ENCODE measurements at places on chromosomes 2 and 18.
A peak's percentile ranks its signal among the peaks of the same experiment; 100 is the strongest.

DNA sequence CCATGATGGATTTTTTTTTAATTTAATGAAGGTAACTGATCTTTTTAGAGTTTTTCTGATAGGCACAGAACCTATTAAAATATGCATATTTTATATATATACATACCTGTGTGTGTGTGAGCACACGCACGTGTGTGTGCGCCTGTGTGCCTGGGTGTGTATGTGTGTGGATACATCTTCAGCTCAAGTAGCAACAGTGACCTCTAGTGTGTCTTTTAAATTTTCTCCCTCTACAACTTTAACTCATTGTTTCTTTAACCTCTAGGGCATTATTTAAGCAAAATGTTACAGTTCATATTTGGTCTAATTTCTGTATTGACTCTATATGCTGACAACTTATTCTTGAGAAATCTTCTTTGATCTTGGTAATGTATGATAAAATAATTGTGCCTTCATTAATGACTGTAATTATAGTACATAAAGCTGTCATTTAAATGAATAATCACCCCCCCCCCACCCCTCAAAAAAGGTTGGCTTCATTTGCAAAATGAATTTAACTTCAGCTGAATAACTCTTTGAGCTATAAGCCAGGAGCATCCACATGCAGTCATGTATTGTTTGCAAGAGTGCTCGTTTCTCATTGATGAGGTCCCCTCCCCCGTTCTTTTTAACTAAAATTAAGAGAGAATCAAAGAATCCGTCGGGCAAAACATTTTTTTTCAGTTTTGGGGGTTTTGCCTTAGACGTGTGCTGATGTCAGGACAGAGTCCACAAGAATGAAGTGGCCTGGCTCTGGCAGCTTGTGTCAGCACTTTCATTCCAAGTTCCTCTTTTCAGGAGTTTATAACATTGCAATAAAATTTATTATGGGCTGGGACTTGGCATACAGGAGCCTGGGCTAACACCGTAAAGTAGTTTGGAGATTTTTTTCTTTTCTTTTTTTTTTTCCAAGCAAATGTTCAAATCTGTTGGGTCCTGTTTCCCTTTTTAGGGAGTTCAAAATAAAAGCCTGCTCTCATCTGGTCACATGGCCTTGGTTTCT lies 80.0 kb downstream of the ETAA1 start:
- no peak for DNase-seq

- DNase-seq = no peak
Observed at GRCh38 chr18:45324101-45324494, 291.2 kb upstream of the SLC14A2 start.

DNA sequence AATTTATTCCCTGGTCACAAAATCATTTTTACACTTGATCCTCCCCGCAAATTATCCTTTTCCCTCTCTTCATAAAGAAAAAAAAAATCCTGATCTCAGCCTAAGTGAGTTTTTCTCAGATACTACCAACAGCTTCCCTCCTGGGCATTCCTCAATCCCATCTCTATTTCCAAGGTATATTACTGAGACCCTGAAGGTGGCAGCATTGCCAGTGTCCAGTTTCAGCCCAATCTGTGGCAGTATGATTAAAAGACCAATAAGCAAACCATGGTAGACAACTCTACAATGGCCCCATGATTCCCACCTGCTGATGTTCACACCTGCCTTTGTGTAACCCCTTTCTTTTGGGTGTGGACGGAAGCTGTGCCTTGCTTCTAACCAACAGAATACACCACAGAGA lies 45.1 kb downstream of the CCDC93 start:
- DNase-seq = no peak

DNA sequence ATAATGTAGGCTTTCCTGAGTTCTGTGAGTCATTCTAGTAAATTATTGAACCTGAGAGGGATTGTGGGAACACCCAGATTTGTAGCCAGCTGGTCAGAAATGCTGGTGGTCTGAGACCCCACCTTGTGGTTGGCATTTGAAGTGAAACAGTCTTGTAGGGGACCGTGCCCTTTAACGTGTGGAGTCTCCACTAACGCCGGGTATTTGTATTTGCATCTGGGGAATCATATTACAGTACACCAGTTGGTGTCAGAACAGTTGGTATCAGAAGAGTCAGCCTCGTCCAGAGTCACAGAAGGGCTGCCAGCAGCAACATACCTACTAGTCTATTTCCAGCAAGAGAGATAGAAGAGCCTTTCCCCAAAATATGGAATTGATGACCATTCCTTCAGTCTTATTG lies 38.3 kb upstream of the PTPN4 start:
- DNase-seq = no peak

- no peak for DNase-seq
Observed at GRCh38 chr2:232873909-232874641, 4.0 kb downstream of the SNORC start.

- no peak for DNase-seq
Observed at GRCh38 chr2:186059096-186059495, 320.5 kb downstream of the FSIP2 start.

DNA sequence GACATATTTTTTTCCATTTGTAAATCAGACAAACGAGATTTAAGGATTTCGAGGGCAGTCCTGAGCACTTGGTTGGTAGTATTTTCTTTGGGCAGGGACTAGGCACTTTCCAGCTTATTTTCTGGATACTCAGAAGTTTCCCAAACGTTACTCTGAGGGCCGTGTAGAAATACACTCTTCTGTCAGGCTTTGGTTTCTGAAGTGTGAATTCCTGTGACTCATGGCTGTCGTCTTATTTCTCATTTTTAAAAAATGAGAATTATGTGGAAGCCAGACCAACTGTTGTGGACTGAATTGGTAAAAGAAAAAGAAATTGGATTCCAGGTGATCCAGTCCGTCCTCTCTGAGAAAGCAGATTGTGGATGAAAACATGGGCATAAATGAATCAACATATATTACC lies 658.6 kb upstream of the FANCL start:
- no peak for DNase-seq

GRCh38 chr2:174868878-174869277 lies 104.6 kb upstream of the CHRNA1 start:
- DNase-seq = no peak

GRCh38 chr2:7377916-7378569 lies 460.8 kb downstream of the RNF144A start:
- no peak for DNase-seq

DNA sequence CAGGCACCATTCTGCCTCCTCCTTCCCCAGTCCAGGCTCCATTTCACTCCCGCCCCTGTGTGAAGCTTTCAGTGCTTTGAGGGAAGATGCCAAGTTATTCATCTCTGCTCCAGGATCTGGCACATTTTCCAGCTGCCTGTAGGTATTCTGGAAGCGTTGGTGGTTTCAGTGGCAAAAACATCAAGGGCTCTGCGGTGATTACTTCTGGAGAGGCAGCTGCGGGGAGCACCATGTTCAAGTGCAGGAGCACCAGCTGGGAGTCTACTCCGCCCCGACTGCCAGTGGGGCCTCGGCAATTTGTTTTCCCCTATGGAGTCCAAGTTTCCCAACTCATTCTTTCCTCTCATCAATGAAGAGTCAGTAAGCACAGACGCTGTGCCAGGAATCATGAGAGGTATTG lies 211.7 kb downstream of the CLIP4 start:
- DNase-seq = no peak

DNA sequence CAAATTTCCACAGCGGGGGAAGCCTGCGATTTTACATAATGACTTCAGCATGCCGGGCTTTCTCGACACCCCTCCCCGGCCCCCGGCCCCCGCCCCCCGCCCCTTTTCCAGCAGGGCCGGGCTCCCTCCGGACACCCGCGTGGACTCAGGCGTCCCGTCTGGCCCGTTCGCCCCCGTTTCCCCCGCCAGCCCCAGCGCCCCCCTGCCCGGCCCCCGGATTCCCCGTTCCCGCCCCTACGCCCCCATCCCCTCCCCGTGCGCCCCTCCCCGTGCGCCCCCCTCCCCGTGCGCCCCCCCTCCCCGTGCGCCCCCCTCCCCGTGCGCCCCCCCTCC lies 456 bp upstream of the NFATC1 start:
- no peak for DNase-seq

GRCh38 chr18:33741760-33742159 lies 163.7 kb downstream of the ASXL3 start:
- no peak for DNase-seq

GRCh38 chr18:47721876-47722275 lies 208.6 kb downstream of the SMAD2 start:
- no peak for DNase-seq

- no peak for DNase-seq
Observed at GRCh38 chr2:132860220-132860619, 190.2 kb upstream of the LYPD1 start.

DNA sequence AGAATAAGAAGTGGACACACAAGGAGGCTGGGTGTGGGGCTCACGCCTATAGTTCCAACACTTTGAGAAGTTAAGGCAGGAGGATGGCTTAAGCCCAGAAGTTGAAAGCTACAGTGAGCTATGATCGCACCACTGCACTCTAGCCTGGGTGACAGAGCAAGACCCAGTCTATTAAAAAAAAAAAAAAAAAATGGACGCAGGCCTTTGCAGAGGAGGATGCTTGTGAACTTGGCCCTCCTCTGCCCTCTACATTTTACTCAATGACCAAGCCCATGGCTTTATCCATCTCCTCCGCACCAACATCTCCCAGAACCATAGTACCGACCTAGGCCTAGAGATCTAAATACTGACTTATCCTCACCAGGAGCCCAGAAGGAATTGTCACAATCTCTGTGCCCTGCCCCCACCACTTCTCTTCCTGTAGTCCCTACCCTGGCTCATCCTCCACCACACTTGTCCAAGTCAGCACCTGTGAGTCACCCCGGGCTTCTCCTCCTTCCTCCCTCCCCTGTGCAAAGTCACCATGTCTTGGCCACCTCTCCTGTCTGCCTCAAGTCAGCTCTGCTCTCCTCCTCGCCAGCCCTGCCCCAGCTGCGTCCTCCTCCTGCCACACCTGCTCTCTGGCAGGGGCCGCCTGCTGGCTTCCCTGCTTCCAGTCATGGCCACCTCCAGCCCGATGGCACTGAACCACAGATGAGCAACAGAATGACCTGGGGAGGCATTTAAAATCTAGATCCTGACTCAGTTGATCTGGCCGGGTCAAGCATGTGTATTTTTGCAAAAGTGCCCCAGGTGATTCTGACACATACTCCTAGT lies 35.8 kb upstream of the ASPRV1 start:
- peak; percentile 31 for DNase-seq

DNA sequence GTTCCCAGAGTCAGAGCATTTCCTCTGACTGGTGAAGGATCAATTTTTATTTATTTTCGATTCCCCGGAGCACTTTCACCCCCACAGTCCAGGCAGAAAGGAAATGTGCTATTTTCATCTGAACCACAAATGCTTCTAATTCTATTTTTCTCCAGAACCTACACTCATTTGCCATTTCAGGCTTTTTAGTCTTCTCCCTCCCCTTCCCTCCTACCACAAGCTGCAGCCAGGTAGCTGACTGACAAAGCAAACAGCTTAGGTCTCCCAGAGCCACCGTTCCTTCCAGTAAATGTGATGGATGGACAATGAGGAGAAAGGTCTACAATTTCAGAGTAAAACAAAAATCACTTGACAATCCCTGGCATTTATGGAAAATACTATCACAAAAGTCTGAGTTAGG lies 76.9 kb downstream of the KLF7 start:
- DNase-seq = no peak

DNA sequence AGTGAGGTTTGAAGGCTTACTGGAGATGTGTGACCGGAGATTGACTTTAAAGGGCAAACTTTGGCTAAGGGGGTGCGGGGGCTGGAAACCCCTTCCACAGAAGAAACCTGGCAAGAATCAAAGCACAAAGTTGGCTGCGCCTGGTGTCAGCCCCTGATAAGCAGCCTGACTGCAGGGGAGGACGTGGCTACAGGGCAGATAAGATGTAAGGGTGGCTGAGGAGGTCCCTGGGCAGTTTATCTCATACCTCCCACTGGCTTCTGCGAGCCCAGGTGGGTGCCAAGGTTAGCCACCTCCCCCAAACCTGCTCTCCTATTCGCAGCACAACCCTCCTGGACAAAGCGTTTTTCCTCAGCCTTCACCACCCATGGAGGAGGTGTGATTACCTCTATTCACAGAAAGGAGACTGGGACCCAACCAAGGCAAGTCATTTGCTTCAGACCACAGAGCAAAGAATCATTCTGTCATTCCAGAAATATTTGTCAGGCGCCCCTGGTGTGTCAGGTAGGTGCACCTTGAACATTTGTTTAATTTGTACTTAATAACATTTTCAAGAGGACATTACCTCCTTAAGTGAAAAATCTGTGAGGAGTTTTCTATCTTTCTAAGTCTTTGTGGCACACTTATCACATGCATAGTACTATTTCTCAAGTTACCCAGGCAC lies 73.1 kb upstream of the IL1R1 start:
- DNase-seq = no peak

DNA sequence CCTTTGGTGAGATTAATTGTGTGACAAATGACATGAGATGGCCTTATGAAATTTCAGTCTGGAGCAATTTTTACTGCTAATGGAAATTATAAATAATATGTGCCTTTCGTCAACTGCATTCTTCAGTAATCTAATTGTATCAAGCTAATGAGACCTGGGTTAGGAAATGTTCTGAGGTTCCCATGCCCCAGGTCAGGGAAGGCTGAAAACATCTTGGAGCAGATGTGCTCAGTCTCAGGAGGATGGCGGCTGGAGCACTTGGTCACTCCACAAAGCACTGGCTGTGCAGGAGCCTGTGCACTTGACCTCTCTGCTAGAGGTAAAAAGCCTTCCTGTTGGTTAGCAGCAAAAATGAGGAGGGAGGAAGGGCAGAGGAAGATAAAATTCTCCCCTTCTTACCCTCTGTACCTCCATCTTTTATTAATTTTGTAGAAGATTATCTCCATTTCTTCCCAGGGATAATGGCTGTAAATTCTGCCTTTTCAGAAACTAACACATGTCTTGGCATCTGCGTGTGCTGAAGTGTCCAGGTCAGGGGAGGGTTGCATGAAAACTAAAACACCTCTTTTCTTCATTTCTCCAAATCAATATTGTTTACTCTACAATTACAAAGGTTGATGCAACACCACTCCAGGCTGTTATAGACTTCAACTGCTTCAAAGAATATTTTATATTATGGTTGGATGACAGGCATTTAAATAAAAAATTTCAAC lies 1606.4 kb upstream of the ACVR2A start:
- DNase-seq = no peak

GRCh38 chr2:65701191-65701590 lies 268.8 kb upstream of the SPRED2 start:
- no peak for DNase-seq

- no peak for DNase-seq
Observed at GRCh38 chr2:157876786-157877138, 632 bp upstream of the ACVR1 start.

GRCh38 chr2:160484859-160485520 lies 8.6 kb downstream of the RBMS1 start:
- DNase-seq = peak; percentile 62

GRCh38 chr2:148531669-148532428 lies 112.7 kb upstream of the EPC2 start:
- DNase-seq = no peak
